Stimulated activated CD4-positive, alpha-beta T cell treated with anti-CD3 and anti-CD28 coated beads, Interleukin-2, amount 100 ng/mL, for 48 hours (primary cell): ENCODE measurements at places on chromosomes 7 and 10.

GRCh38 chr7:53191191-53191695 lies 155.8 kb downstream of the POM121L12 start:
- no peak for DNase-seq

- DNase-seq, result no peak
These were observed 70.6 kb upstream of the NXPH1 start for GRCh38 chr7:8362723-8363369.

DNA sequence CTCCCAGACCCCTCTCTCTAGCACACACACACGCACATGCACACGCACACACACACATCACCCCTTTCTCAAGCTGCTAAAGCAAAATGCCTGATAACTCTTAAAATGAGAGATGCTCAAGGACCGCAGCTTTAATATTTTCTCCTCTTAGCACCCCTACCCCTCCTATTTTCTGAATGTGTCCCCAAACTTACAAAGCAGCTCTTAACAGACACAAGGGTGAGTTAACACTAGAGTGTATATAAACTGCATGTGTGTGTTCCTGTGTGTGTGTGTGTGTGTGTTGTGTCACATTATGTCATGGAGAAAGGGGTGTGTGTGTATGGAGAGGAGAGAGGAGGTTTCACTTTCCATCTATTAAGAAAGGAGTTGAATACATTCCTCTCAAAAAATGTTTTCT lies 1.3 kb downstream of the PTN start:
- DNase-seq, result no peak

GRCh38 chr7:78203042-78203720 lies 404.6 kb downstream of the PHTF2 start:
- no peak for DNase-seq
